Activated T-cell treated with anti-CD3 and anti-CD28 coated beads, Interleukin-2, amount 50 U/mL, for 72 hours (primary cell): ENCODE measurements at places on chromosomes 1 and 21. TPM values are rescaled to one million over a fixed set of nuclear protein-coding genes. Genes with fewer than 3 reads are reported as not detected.

GRCh38 chr21:37870221-37870620 is 46.0 kb downstream of the KCNJ6 start:
- DNase-seq = no peak
- no peaks in the 10 kb centered on the region for H3K36me3 ChIP-seq
- no peak overlapping the region for H3K4me3 ChIP-seq
- peaks cover 13% of the 10 kb centered on the region for H3K27me3 ChIP-seq
- no peak overlapping the region for H3K27ac ChIP-seq

Gene TNFSF18
- not detected for total RNA-seq

DNA sequence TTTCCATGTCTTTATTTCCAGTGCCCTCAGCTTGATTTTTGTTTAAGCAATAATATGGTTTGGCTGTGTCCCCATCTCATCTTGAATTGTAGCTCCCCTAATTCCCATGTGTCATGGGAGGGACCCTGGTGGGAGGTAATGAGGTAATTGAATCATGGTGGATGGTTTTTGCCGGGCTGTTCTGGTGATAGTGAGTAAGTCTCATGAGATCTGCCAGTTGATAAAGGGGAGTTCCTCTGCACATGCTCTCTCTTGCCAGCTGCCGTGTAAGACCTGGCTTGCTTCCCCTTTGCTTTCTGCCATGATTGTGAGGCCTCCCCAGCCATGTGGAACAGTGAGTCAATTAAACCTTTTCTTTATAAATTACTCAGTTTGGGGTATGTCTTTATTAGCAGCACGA is 559.6 kb upstream of the ADAMTS5 start:
- no peak overlapping the region for H3K27ac ChIP-seq
- H3K27me3 ChIP-seq = no peaks in the 10 kb centered on the region
- H3K4me1 ChIP-seq = no peaks in the 10 kb centered on the region
- no peak overlapping the region for H3K4me3 ChIP-seq

DNA sequence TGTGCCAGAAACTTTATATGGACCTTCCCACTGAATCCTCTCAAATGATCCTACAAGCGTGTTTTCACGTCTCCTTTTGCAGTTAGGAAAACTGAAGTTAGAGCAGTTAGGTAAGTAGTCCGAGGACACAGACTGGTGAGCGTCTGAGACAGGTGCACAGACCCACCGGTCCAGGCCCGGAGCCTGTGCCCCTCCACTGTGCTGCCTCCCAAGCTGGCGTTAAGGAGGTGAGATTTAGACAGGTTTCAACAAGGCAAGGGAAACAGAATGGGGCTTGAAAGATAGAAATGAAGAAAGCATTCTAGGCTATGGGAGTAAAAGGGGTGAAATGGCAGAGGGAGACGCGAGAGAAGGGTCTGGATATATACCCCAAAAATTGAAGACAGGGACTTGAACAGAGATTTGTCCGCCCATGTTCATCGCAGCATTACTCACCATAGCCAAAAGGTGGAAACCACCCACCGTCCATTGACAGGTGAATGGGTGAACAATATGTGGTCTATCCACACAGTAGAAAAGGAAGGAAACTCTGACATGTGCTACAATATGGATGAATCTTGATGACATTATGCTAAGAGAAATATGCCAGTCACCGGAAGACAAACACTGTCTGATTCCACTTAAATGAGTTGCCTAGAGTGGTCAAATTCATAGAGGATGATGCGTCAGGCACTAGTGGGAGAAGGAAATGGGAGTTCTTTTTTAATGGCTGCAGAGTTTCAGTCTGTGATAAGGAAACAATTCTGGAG is 15.7 kb upstream of the PKP1 start:
- H3K36me3 ChIP-seq = no peaks in the 10 kb centered on the region
- no peak for DNase-seq
- H3K27ac ChIP-seq = no peak overlapping the region
- H3K27me3 ChIP-seq = peaks cover 28% of the 10 kb centered on the region
- H3K4me1 ChIP-seq = no peaks in the 10 kb centered on the region

GRCh38 chr1:206460836-206461426 is 9.3 kb upstream of the IKBKE start:
- no peak overlapping the region for H3K4me3 ChIP-seq
- H3K27ac ChIP-seq = no peak overlapping the region
- no peaks in the 10 kb centered on the region for H3K27me3 ChIP-seq
- peaks cover 54% of the 10 kb centered on the region for H3K4me1 ChIP-seq
- DNase-seq = no peak

GRCh38 chr1:231382426-231382825 is 39.7 kb downstream of the EGLN1 start:
- H3K4me3 ChIP-seq = no peak overlapping the region
- H3K36me3 ChIP-seq = no peaks in the 10 kb centered on the region
- H3K4me1 ChIP-seq = peaks cover 27% of the 10 kb centered on the region
- H3K27me3 ChIP-seq = no peaks in the 10 kb centered on the region
- H3K27ac ChIP-seq = no peak overlapping the region
